ENCODE measurements at places on chromosomes 7 and 10.

DNA sequence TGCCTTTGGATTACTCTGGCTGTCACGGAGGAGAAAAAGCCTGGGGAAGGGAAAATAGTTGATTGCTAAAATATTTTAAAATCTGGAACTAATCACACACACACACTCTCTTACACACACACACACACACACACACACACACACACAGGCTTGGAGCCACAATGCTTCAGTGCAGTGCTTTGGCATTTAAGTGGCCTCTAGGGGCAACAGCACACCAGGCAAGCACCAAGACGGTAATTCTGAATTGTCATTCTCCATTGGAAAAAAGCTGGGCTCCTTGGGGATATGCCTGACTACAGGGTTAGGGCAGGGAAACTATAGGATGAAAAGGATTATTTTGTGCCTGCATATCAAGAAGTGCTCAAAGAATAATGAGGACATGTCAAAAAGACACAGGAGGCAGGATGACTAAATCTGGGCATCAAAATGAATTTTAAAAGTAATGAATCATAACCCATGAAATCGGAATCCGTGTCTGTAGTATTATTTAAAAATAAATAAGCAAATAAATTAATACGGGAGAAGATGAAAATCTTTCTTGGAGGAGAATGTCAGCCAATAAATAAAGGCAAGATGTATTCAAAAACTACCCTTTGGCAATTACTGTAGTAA lies 30.4 kb upstream of the DDC start:
- no peak for DNase-seq

- no peak for DNase-seq
These were observed 89.4 kb downstream of the PARP12 start for GRCh38 chr7:139973101-139974050.

DNA sequence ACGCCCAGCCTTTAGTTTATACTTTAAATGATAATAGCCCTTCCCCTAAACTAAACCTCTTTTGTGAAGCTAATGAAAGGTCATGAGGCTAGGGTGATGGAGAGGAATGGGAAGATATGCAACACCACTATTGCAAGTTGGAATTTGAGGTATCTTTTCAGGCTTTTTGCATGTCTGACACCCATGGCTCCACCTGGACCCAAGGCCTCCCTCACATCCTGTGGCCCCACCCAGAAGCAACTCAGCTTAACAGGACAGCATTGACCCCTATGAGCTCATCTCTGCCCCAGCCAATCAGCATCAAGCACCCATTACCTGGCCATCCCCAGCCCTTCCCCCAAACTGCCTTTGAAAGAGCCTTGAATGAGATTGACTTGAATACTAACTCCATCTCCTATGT lies 674.2 kb upstream of the NRP1 start:
- DNase-seq: no peak

DNA sequence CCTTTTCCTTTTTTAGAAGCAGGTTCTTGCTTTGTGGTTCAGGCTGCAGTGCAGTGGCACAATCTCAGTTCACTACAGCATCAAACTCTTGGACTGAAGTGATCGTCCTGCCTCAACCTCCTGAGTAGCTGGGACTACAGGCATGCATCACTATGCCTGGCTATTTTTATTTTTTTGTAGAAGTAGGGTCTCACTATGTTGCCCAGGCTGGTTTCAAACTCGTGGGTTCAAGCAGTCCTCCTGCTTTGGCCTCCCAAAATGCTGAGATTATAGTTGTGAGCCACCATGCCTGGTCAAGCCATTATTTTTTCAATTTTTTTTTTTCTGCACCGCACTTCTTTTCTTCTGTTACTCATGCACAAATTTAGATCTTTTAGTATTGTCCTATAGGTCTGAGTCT lies 154.7 kb downstream of the ADK start:
- no peak for DNase-seq

DNA sequence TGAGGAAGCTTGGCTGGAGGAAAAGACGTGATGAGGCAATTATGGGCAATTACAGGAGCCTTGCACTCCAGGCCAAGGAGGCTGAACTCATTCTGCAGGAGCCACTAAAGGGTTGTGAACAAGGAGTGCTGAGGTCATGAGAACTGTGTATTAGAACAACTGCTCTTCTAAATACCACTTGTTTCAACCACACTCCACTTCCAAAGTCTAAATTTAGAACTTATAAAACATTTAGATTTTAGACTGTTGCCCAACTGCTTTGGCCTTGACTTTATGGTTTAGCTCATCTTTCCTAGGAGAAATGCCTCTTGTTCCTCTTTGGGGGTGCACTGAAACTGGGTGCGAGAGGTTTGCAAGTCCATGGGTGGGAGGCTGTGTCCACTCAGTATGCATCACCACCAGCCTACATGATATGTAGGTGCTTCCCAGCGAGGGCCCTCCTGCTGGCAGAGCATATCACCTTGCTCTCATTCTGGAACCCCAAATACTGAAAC lies 199.7 kb upstream of the AOAH start:
- DNase-seq: no peak

DNA sequence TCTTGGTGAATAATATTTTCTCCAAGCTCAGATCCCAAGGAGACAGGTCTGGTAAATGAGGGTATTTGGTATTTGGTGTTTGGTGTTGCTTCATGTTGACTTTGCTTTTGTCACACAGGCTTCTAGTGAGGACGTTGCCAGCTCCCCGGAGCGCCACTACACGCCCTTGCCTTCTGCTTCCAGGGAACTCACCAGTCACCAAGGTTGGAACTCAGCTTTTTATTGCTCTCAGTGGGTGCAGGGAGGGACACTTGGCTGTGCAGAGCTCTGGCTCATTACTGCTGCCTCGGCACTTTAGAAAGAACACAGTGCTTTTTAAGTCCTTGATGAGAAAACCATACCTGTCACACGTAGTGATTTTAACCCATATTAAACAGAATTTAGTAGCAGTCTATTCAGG lies 892.9 kb downstream of the LRMDA start:
- DNase-seq: no peak

- no peak for DNase-seq
These were observed 13.2 kb downstream of the BAIAP2L1 start for GRCh38 chr7:98387544-98388226.

GRCh38 chr7:95662987-95663386 lies 66.7 kb upstream of the PDK4 start:
- DNase-seq: no peak

DNA sequence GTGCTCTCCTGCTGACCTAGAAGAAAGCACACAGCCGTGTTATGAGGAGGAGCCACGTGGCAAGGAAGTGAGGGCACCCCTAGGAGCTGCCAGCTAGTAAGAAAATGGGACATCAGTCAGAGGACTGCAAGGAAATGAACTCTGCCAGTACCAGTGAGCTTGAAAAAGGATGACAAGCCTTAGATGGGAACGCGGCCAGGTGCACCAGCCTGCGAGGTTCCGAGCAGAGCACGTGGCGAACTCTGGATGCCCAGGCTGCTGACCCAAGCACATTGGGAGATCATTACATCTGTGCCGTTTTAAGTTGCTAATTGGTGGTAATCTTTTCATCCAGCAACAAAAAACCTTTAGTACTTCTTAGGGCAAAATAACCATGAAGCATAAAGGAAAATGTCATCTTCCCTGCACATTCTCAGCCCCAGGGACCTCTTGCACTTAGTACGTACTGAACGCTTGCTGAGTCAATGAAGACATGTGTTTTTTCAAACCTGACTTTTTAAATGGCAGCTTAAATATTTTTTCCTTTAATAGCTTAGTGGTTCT lies 69.4 kb downstream of the AMZ1 start:
- no peak for DNase-seq

GRCh38 chr10:22927661-22928403 lies at the start of gene ARMC3:
TSS of gene ARMC3 (plus strand) at chr10:22928053. CDS start at chr10:22931997, 3,944 bp downstream.
- no peak for DNase-seq

DNA sequence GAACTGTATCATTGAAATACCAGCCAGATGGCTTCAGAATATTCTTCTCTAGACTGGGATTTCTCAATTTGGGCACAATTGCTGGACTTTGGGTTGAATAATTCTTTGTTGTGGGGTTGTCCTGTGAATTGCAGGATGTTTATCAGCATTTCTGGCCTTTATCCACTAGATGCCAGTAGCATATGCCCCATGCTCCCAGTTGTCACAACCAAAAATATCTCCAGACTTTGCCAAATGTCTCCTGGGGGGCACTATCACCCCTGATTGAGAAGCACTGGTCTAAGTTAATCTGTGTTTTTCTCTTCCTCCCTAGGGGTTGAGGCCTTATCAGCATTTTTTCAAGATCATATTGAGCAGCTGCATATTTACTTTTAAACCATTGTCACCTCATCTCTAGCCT lies 204.9 kb upstream of the SP8 start:
- DNase-seq: no peak

DNA sequence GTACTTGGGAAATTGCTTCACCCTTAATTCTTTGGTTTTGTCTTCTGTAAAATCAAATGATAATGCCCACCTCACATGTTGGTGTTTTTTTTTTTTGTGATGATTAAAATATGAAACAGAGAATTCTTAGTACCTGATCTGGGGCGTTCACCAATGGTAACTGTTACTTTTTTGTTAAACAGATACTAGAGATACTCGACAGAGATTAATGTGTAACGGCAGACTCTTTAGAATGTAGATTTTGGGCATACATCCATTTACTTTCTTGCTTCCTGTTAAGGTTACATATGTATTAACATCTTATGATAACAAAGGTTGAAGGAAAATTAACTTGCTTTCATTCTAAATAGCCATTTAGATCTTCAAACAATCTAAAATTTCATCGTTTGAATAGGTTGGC lies 23.3 kb downstream of the PLXDC2 start:
- no peak for DNase-seq

DNA sequence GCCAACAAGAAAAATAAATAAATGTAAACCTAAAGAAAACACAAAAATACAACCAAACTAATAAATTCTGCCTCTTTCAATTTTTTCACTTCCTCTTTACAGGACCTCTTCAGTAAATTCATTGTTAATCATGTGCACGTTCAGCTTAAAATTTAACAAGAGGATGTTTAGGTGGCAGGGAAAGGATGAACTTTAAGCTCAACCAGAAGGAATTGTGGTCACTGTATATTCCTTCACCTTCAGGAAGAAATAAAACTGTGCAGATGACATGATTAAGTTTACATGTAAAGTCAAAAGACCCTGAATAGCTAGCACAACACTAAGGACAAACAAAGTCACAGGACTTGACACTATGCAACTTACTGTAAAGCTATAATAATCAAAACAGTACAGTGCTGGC lies 33.0 kb downstream of the KIF5B start:
- no peak for DNase-seq

- DNase-seq: no peak
These were observed 23.2 kb downstream of the STEAP1B start for GRCh38 chr7:22476824-22477223.

- no peak for DNase-seq
These were observed 68.0 kb upstream of the SAMD8 start for GRCh38 chr10:75043256-75044131.

DNA sequence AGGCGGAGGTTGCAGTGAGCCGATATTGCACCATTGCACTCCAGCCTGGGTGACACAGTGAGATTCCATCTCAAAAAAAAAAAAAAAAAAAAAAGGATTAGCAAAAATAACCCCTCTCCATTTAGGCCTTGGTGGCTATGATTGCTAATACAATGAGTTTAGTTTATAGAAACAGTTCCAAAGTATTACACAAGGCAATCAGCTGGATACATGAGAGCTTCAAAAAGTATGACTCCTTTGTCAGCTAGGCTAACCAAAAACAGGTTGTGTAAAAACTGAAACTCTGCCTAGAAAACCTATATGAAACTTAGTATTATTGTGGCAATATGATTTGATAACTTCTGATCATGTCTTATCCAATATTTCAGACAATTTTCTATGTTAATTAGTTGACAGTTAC lies 57.2 kb downstream of the SUGCT start:
- no peak for DNase-seq

DNA sequence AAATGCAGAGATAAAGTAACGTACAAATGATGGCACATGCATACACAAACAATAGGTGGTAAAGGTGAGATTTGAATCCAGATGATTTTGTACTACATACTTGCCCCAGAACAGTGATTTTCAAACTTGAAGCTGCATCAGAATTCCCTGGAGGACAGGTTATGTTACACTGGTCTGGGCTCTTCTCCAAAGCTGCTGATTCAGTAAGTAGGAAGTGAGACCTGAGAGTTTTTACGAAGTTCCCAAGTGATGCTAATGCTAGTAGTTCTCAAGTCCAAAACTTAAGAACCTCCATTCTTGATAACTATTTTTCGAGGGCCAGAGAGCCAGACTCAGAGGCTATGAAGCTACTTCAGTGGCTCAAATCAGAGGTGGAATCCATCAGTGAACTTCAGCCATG lies 159.0 kb upstream of the POM121L12 start:
- no peak for DNase-seq

DNA sequence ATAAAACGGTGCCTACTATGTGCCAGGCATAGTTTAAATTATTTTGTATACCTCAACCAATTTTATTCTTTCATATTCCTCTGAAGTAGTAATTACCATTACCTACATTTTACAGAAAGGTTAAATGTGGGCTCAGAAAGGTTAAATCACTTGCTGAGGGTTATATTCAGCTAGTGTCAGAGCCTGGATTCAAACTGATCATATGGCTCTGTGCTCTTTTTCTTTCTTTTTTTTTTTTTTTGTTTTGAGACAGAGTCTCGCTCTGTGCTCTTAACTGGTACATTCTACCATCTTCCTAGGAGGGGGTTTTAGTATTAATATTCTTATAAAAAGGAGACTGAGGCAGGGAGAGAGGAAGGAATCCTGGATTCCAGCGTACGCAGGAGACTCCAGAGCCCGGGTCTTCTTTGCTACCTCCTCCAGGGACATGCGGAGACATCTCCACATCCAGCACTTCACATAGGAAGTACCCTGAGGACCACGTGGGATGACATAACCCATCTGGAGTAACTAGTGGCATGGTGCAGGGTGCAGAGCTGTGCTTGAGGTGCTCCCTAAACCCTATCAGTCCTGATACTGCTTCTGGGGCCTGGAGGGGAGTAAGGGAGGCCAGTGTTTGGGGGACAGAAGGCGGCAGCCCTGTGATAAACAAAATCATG lies 29.6 kb upstream of the ATXN7L1 start:
- DNase-seq: no peak

DNA sequence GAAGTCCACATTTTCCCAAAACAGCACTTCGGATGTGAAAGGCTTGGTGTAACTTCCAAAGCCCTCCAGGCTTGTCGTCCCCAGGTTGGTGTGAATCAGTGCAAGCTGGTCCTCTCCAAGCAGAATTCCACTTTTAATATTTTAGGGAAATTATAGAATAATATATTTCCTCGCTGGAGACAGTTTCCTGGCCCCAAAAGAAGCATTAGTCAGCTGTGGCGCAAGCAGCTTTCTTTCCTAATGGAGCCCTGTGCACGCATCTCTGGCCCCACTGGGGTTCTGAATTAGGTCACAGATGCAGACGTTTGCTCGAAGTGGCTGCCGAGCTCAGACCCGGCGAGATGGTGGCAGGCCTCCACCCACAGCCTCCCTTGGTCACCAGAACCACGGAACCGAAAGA lies 33.3 kb upstream of the MNX1 start:
- DNase-seq: no peak
